CD4-positive, alpha-beta T cell treated with Interleukin-2 at 100 ng/mL for 4 hours (primary cell): ENCODE measurements at places on chromosomes 4 and X.
A peak's percentile ranks its signal among the peaks of the same experiment; 100 is the strongest.

- no peak for DNase-seq
Measured at GRCh38 chr4:13219971-13220370, 264.2 kb downstream of the RAB28 start.

DNA sequence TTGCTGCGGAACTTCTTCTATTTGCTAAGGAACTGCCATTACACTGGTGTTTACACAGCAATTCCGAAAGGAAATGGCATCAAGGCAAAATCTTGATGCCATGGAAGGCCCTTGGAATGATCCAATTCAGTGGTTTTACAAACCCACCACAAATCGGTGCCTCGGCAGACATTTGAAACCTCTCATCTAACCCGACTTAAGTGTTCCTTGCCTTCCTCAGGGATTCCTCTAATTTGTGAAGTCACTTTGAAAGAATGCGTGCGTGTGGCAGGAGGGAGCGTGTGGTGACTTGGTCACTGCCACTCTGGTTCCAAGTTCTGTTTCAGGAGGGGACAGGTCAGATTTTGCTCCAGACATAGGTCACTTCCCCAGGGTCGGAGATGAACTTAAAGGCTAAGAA, 4.8 kb downstream of the NOP14 start:
- DNase-seq: no peak

- DNase-seq: no peak
Measured at GRCh38 chr4:53548662-53549061, 42.6 kb downstream of the LNX1 start.

- no peak for DNase-seq
Measured at GRCh38 chr4:147831551-147832171, 99.8 kb downstream of the ARHGAP10 start.

GRCh38 chr4:147054228-147054872, 108.7 kb upstream of the TTC29 start:
- no peak for DNase-seq

DNA sequence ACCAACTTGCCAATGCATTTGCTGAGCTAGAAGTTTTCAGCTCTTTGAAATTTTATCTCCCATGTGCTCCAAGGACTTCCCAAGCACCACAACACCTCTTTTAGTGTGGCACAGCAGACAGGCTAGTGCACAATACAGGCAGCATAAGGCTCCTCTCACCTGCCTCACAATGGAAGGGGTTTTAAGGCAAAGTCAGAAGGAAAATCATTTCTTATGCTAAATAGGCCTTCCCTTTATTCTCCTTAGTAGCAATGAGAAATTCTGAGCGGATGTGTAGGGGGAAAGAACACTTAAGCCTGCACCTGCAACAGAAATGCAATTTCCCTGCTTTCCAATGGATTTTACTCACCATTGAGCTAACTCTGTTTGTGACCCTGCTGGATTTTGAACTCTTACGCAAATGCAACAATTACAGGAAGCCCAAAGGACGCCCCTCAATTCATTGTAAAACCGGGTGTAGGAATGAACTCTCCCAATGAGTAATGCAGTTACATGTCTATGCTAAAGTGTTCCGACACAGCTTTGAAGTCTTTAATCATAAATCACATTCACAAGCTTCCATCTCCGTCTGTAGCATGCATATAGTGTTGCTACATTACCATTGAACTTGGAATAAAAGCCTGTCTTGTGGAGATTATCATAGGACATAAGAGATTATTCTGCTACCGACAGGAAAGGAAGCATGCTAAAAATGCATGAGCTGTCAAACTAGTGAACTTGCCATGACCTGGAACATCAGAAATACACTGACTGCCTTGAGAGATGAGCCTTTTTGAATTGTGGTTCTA, 1084.9 kb downstream of the RPA4 start:
- DNase-seq: no peak

GRCh38 chrX:19887911-19888879, 795 bp upstream of the SH3KBP1 start:
- peak; percentile 62 for DNase-seq

DNA sequence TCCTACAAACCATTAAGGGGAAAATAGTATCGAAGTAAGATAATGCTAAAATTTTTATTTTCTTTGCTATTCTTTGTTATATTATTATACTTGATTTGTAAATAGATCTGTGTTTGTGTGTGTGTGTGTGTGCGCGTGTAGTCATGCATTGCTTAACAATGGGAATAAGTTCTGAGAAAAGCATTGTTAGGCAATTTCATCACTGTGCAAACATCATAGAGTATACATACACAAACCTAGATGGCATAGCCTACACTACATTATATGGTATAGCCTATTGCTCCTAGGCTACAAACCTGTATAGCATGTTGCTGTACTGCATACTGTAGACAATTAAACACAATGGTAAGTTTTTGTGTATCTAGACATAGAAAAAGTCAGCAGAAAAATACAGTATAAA, 17.1 kb downstream of the MTTP start:
- no peak for DNase-seq

DNA sequence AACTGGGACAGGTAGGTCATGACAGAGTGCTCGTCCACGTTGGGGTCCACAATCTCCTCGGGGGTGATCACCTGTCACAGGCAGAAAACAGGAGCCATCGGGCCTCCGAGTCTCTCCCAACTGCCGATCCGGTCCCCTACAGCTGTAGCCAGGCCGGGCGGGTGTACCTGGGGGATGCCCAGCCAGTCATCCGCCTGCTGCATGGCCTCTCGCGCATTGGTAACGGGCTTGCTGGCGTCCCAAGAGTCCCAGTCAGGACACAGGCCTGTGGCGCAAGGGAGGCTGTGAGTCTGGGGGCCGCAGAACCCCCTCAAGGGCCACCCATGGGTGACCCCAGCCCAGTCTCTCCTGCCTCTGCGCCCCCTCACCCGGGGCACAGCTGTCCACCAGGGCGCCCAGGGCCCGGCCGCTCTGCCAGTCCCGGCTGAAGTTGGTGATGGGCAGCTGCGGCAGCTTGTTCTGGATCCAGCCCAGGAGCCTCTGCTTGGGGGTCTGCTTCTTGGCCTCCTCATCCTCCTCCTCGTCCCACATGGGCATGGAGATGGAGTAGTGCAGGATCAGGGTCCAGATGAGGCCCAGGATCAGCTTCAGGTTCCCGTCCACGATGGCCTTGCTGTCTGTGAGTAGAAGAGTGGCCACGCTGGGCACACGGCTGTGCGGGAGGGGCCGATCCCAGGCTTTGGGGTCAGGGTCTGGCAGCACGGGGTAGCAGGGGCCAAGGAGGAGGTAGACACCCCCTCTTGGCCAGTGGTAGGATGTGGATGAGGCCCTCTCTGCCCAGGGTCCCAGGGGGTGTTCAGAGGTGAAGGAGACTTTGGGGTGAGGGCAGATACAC, 6.7 kb downstream of the FLNA start:
- DNase-seq: no peak

- DNase-seq: no peak
Measured at GRCh38 chr4:100056701-100057100, 106.6 kb upstream of the H2AZ1 start.

GRCh38 chr4:172546782-172547181, 621.8 kb upstream of the GALNT7 start:
- DNase-seq: no peak

- no peak for DNase-seq
Measured at GRCh38 chrX:82230013-82230412, 1028.1 kb downstream of the SH3BGRL start.

GRCh38 chr4:8002525-8003309, 63.1 kb upstream of the AFAP1 start:
- no peak for DNase-seq

DNA sequence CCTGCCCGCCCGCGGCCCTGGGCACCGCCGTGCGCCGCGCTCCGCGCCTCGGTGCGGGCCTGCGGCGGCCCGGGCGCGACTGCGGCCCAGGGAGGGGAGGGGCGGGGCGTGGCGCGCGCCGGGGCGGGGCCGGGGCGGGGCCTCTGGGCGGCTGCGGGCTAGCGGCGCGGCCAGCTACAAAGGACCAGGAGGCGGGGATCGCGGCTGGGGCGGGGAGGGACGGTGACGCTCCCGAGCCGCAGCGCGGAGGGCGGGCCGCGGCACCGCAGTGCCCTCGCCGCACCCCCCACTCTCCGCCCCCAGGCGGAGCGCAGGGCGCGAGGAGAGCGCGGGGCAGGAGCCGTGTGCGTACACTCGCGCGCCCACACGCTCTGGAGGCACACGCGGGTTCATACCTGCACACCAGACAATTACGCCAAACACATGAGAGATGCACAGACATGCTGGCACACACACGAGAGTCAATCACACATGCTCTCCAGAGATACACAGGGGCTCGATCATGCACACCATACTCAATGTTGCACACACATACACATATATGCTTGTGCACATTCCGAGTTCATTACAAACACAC, at the start of gene CRMP1:
CRMP1 (minus strand) TSS at position 83 of the 577 bp plus-strand sequence. CDS start 117 bp downstream, outside the sequence.
- DNase-seq: no peak

GRCh38 chr4:78551420-78552351, at the start of gene ANXA3:
Gene ANXA3, plus strand, starts transcription at chr4:78551770. Its CDS starts 2,704 bp downstream, at chr4:78554474.
- no peak for DNase-seq

DNA sequence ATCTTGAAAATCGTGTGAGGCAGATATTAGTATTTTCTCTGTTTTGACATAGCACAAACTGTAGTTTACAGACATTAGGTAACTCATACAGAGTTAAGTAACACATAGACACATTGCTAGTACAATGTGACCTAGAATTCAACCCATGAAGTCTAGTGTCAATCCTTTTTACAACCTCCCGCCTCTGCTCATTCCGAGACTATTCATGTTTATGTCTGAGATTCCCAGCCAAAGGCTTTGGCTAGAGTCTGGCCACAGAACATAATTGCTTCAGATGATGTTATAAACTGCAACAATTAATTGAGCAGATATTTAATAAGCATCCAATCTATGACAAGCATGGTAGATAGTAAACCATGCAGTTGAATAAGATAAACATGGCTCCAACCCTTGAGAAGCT, 841.0 kb downstream of the STIM2 start:
- DNase-seq: no peak

- no peak for DNase-seq
Measured at GRCh38 chr4:5389756-5390310, 318.5 kb downstream of the EVC2 start.

DNA sequence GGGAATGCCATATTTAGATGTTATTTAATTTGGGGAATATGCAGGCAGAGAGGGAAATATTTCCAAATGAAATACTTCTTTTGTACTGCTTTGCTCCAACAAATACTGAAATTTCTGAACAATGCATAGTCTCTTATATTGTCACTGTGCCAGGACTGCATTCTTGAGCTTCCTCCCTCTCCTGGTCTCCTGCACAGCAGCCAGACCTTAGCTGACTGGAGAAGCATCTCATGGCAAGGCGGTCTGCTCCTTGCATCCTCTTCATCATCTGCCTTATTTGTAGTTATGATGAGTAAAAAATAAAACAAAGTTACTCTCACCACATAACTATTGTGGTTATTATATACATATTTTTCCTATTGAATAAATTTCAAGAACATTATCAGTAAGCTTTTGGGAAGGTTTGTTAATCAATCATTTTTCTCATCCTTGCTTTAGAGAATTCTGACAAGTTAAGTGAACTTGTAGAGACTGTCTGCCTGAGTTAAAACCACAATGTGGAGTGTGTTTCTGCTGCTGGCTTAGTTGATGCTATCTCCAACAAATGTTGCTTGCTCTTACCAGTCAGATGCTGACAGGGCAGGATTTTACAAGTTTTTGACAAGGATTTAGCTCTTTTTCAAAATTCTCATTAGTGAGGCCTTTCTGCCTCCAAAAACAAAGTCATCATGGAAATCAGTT, 153.6 kb downstream of the SOWAHB start:
- DNase-seq: no peak

DNA sequence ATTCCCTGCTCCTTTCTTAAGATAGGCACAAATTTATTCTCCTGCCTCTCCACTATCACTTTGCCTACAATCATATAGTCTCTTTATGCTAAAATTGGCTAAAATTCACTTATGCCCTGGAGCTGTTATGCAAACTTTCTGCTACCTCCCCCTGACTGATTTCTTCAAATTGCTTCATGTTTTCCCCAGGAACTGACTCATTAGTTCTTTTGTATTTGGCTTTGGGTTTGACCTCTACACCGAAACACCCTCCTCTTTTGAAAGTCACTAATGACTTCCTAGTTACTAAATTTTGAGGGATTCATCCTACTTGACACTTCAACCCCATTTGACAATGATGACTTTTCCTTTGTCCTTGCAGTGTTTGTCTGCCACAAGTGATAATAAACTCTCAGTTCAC, 222.6 kb downstream of the NDST4 start:
- no peak for DNase-seq

GRCh38 chr4:186069729-186070128, 773 bp downstream of the TLR3 start:
- DNase-seq: no peak

- DNase-seq: no peak
Measured at GRCh38 chrX:96407072-96407471, 277.6 kb upstream of the DIAPH2 start.

GRCh38 chrX:152024710-152025109, 50.2 kb upstream of the GABRE start:
- DNase-seq: no peak

- DNase-seq: no peak
Measured at GRCh38 chr4:17713779-17714178, 67.6 kb downstream of the FAM184B start.

DNA sequence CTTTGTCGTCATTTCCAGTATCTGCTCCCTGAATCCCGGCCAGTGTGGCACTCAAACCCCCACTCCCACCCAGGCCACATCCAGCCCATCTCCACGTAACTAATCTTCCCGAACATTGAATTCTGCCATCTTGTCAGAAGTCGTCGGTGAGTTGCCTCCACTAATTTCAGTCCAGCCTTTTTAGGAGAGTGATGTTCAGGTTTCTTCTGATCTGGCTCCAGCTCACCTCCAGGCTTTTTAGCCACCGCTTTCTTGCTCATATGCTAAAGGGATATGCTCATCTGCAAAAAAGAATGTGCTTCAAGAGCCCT, 1.3 kb downstream of the TMEM165 start:
- DNase-seq: no peak

- no peak for DNase-seq
Measured at GRCh38 chrX:22057667-22058066, 25.5 kb downstream of the PHEX start.

- no peak for DNase-seq
Measured at GRCh38 chr4:66097218-66097617, 426.9 kb upstream of the EPHA5 start.

GRCh38 chr4:4781936-4782707, 77.3 kb upstream of the MSX1 start:
- no peak for DNase-seq
